ENCODE measurements at places on chromosomes 3 and 15.

DNA sequence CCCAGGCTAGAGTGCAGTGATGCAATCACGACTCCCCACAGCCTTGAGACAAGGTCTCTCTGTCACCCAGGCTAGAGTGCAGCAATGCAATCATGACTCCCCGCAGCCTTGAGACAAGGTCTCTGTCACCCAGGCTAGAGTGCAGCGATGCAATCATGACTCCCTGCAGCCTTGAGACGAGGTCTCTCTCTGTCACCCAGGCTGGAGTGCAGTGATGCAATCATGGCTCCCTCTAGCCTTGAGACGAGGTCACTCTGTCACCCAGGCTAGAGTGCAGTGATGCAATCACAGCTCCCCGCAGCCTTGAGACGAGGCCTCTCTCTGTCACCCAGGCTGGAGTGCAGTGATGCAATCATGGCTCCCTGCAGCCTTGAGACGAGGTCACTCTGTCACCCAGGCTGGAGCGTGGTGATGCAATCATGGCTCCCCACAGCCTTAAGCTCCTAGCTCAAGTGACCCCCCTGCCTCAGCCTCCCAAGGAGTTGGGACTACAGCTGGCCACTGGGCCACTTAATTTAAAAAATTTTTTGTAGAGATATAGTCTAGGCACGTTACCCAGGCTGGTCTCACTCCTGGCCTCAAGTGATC is 26.1 kb downstream of the TFRC start:
- no peak for DNase-seq

GRCh38 chr15:69175536-69175935 is 15.1 kb downstream of the GLCE start:
- DNase-seq, result no peak

DNA sequence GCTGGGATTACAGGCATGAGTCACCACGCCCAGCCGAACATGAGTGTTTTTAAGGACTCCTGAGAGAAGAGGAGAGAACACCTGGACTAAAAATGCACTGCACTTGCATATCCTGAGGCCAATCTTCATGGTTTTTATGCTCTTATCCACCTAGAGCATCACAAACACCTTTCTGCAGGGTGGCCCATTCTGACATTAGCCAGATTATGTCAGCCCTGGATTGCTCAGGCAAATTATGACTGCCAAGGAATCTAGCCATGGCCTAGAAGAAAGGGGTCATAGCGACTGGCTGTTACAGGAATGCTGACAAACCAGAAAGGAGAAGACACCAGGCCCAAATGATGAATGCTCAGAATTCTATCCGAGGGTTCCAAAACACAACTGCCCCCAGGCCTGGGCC is 40.9 kb upstream of the HERC1 start:
- DNase-seq, result no peak

GRCh38 chr3:51708216-51708845 is 1.5 kb downstream of the GRM2 start:
- DNase-seq, result no peak

- DNase-seq, result no peak
Observed at GRCh38 chr3:99108508-99108907, 207.0 kb upstream of the DCBLD2 start.

DNA sequence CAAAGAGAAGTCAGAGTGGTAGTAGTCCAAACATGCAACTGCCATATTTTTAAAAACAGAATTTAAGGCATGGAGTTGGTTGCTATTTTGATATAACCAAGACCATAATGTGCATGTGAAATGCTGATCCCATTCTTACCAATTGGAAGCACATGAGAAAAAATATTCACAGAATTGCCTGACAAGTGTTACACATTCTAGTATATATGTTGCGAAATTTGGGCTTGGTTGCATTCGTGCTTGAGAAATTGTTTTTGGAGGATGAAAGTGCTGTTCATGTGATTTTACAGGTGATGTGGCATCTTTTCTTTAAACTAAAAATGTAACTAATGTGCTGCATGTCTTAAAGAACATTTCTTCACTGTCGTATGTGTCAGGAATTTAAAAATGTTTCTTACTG is 199.7 kb downstream of the CHL1 start:
- DNase-seq, result no peak

- DNase-seq, result no peak
Observed at GRCh38 chr3:183285318-183285717, 32.3 kb downstream of the B3GNT5 start.

GRCh38 chr15:90451053-90451850 is 63.2 kb downstream of the IQGAP1 start:
- no peak for DNase-seq

- DNase-seq, result no peak
Observed at GRCh38 chr15:56996093-56996492, 77.6 kb downstream of the TCF12 start.

DNA sequence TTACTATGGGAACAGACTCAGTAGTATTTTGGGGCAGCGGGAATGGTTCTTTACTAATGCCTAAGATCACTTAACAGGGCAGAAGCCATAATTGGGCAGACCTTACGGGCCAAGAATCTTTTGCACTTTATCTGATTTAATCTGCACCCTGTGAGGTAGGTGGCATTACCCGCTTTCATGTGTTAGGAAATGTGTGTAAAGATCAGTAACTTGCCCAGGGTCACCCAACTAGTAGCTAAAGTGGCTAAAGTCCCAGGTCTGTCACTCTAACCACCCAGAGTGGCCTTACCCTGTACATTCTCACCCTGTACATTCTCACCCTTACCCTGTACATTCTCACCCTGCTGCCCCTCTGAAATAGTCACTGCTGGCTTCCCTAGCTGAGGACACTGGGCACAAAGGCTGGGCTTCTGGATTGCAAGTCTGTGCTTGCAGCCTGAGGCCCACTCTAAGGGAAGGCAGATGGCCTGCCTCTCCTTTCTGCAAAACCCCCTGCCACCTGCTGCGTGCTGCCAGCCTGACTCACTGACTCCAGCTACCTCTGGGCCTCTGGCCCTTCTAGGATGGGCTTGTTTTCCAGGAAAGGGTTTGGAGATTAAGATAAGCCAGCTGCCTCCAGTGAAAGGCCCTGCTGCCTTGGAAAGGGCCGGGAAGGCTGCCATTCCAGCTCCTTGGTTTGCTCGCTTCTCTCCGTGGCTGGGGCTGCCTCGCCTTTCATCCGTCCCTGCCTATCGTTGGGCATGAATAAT is 37.5 kb upstream of the MYZAP start:
- DNase-seq, result no peak
